ENCODE measurements at places on chromosomes 6 and 20.
A peak's percentile ranks its signal among the peaks of the same experiment; 100 is the strongest.

GRCh38 chr6:69907981-69908498 is 41.7 kb downstream of the COL19A1 start:
- no peak for DNase-seq

GRCh38 chr20:43238833-43239232 is 49.1 kb upstream of the PTPRT start:
- DNase-seq, result no peak

DNA sequence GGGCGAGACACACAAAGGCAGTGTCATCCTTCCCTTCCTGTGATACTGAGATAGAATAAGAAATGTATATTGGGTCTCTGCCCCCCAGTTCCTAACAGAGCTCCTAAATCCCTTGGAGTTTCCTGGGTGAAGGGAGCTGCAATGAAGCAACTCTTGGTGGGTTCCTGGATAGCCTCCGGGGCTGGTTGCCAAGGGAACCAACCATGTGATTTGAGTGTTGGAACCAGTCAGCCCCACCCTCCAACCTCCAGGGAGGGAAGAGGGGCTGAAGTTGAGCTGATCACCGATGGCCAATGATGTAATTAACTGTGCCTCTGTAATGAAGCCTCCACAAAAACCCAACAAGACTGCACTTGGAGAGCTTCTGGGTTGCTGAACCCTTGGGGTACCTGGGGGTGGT is 116.6 kb downstream of the SLC22A3 start:
- no peak for DNase-seq

DNA sequence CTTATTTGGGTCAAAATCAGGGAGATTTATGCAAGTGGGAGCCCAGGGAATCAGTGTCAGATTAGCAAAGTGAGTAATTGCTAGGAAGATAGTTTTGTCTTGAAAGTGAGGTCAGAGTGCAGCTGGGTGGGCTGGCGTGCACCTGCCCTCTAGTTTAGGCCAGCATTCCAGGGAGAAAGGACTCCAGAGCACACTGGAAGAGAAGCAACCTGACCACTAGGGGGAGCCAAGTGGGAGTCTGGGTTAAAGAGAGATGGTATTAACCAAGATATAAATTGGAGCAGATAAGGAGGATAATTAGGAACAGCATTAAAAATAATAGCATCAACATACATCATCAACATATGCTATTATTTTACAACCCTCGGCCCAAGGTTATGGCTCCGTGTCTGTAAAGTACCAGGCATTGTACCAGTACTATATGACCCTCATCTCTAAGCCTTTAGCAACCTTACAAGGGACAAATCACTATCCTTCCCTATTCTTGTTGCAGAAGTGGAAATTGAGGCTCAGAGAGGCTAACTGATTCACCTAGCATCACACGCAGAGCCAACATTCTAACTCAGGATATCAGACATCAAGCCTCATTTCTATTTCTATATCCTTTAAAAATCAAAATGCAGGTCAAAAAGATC is 57.8 kb downstream of the SLC2A10 start:
- DNase-seq, result peak; percentile 29

DNA sequence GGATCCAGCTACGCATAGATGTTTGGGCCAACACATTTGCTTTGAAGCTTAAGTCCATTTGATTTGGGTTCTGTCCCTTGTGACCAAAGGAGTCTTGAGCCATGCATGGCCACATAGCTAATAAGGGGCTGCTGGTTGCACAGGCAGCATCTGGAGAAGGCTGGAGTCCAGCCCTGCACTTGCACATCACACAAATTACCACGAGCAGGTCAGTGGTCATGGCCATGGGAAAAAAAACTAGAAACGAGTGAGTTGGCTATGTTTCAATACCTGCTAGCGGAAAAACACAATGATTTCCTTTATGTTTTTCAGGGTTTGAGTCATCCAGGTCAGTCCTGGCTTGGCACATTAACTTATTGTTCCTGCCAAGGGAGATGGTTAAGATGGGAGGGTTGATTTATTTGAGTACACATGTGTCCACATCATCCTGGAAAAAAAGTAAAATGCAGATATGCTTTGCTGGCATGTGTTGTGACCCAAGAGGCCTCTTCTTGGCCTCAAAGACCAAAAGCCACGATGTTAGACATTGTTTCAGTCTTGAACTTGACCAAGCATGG is 5.6 kb upstream of the STX16 start:
- DNase-seq, result no peak

DNA sequence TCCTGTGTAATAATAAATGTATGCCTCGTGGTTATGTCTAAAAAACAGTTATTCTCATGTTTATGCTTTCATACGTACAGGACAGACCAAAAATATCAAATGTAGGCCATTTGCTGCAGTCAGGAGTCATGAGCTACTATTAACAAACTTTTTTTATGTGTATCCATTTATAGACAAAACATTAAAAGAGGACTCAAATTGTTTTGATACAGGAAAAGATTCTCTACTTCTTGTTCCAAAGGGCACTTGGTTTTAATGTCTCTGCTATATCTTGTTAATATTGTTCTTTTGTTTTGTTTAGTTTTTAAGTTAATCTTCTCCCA is 155.2 kb downstream of the ZDHHC14 start:
- no peak for DNase-seq

DNA sequence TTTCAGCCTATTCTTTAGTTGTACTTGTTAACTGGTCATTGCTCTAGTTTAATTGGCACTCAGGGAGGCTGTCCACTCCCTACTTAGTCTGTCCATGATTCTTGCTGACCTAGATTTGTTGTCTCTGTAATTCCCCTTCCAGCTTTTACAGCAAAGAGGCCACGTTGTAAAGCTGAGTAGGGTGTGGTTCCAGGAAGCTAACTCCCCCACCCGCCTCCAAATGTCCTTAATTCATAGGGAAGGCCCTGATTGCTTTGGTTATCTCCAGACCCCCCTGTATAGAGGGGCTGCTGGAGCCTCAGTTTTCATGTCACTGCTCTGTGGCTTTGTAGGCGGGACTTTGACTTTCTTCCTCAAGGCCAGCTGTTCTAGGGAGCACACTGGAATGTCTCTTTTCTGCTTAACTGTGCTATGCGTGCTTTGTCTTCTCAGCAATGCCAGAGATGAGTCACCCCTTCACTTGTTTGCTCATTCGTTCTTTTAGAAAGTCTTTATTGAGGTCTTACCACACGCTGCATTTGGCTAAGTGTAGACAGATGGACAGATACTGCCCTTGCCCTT is 175.1 kb upstream of the JAG1 start:
- DNase-seq, result no peak

DNA sequence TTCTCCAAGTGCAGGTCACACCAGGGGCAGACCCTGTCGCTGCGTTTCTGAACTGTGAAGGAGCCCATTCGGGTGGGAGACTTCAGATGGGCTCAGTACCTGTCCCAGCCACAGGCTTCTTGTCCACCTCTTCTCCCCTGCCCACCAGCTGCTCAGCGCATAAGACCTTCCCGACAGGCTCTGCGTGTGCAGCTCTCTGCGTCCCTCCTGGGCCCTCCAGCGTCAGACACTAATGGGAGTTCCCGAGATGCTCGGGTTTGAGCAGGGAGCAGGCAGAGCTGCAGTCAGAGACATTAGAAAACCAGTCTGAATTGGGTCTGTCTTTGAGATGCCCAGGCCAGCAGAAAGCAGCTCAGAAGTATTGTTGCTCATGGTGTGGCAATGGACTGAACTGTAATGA is 50.4 kb downstream of the TCP11 start:
- DNase-seq, result no peak

- DNase-seq, result no peak
Measured at GRCh38 chr6:10610289-10610688, 84.1 kb downstream of the C6orf52 start.

DNA sequence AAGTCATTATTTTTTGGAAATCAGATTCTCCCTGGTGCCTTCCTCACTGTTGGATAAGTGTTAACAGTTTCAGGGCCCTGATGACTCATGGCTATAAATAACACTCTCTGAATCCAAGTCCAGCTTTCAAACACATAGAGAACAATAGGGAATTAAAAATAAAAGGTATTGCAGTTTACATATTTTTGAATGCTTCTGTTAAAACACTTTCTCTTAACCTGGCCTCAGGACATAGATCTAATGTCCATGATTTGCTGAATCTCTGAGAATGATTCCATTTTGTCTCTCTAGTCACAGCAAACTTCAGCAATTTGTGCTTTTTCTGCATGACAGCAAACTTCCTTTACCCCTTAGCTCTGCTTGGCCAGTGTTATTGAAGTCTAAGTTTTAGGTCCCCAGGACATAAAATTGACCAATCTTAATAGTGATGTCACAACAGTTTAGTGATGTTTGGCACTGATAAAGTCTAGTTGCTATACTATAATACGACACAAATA is 1192.4 kb upstream of the CITED2 start:
- DNase-seq, result peak; percentile 20

DNA sequence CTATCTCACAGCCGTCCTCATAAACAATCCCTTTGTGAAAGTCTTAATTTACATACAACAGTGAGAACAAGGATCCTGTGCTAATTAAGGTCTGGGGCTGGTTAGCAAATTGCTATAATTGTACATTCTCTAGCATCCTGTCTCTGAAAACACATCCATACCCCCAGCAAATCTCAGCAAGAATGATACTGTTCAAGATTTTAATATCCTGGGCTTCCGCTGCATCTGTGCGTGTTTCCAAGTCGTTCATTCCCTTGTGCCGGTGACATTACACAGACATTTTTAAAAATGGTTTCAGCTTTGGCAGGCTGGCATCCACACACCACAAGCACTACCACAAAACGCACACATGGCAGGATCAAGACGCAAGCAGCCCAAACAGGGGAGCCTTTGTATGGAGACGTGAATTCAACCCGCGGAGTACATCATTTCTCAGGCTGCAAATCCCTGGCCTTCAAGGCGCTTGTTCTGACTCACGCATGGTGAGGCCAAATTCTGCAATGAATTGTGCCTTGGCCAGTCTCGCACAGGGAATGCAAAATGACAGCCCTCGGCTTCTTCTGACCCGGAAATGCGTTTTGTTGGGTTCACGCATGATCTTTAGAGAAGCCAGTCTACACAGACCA is 20.3 kb downstream of the ZMYND8 start:
- DNase-seq, result no peak

GRCh38 chr6:31712296-31712695 is 2.9 kb upstream of the LY6G6D start:
- peak; percentile 80 for DNase-seq

DNA sequence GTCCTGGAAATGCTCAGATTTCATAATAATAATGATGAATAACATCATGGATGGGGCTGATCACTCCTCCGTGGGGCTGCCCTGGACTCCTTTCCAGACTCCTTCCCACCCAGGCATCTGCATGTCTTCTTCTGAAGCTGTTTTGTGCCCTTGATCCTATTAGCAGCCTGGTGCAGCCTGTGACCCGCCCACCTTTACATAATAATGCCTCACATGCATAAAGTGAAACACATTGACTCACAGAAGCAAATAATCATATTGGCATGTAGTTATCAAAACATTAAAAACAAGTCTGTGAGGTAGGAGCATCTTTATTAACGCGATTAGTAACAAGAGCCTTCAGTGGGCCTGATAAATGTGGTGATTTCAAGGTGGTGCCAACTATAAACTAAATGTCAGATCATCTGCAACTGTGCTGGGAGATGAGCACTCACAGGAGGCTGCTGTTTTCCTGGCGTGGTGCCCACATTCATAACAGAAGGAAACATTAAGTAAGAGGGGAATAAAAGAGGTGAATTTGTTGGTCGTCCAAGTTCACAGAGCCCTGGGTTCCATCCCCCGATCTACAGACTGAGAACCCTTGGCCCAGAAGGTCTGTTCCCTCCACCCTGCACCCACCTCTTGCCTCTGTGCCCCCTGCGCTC is 344.7 kb downstream of the CDH4 start:
- no peak for DNase-seq

DNA sequence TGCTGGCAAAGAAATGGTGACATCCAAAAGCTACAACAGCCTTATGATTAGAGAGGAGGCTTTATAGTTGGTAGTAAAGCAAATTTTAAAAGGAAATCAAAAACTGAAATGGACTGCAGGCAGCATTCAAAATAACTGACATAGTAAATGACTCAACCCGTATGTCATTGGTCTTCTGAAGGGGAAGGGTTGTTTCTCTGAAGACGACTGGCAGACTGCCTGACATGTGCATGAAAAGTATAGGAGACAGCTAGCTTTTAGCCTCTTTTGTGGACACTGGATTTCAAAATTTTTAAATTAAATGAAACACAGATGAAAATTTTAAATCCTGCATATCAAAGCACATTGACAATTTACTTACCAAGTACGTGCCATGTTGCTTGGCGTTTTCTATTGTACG is 90.7 kb downstream of the TRMT6 start:
- DNase-seq, result no peak

DNA sequence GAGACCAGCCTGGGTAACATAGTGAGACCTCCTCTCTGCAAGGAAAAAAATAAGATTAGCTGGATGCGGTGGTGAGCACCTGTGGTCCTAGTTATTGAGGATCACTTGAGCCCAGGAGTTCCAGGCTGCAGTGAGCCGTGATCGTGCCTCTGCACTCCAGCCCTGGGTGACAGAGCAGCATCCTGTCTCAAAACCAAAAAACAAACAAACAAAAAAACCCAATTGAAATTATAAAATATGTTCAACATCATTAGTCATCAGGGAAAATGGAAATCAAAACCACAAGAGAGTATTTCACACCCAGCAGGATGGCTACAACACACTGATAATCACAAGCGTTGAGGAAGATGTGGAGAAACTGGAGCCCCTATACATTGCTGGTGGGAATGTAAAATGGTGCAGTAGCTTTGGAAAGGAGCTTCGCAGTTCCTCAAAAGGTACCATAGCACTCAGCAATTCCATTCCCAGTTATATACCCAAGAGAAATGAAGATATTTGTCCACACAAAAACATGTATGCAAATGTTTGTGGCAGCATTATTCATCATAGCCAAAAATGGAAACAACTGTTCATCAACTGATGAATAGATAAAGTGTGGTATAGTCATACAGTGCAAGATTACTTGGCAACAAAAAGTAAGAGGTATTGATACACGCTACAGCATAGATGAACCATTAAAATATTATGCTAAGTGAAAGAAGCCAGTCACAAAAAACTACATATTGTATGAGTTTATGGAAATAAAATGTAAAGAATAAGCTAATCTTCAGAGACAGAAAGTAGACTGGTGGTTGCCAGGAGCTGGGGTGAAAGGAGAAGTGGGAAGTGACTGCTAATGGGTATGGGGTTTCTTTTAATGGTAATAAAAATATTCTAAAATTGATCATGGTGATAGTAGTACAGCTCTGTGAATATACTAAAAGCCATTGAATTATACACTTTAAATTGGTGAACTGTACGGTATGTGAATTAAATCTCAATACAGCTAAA is 38.7 kb upstream of the RIPOR2 start:
- DNase-seq, result peak; percentile 67
